Cerebellar nuclear complex (tissue), 1 donor: ENCODE measurements at places on chromosomes 16 and 17.

DNA sequence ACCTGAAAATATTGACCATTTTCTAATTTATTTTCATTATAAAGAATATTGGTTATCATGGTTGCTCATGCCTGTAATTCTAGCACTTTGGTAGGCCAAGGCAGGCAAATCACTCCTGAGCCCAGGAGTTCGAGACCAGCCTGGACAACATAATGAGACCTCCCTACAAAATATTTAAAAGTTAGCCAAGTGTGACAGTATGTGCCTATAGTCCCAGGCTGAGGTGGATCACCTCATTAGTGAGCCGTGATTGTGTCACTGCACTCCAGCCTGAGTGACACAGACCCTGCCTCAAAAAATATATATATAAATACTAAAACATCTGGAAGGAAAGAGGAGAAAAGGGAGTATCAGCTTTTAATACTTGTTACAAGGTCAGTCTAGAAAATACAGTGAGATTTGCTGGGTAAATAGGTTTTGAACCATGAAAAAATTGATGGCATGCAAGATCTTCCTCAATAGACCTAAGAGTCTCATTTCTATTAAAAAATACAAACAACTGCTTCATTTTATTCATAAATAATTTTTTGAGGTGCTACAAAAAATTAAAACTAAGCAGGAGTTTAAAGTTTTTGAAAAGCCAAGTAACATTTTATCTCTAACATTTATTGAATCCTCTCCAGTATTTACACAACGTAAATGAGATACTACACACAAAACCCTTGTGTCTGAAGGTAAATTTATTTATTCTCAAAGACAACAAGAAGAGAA lies 47.7 kb downstream of the TUBD1 start:
- no peak for DNase-seq

GRCh38 chr17:72390675-72391508 lies 270.1 kb downstream of the SOX9 start:
- DNase-seq, result no peak

GRCh38 chr17:4853208-4853671 lies 20.1 kb downstream of the MINK1 start:
- DNase-seq, result no peak

GRCh38 chr17:59151591-59151990 lies 3.4 kb downstream of the SKA2 start:
- DNase-seq, result no peak
